ENCODE measurements at places on chromosomes 7 and 10.

- DNase-seq: no peak
Observed at GRCh38 chr10:17891435-17891834, 60.3 kb upstream of the SLC39A12 start.

DNA sequence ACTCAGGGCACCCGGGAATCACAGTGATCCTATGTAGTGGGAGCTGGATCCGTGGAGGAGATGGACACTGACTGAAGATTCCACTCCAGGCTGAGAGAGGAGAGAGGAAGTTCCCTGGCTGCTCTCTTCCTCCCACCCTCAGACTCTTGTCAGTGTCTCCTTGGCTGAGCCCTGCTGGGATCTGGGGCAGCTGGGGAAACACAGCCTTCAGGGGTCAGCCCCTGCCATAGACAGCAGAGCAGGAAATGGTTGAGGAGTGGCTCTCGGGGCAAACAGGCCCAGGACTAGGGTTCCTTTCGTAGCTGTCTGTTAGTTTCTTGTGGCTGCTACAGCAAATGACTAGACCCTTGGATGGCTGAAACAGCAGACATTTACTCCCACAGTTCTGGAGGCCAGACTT, 174.4 kb upstream of the BMPER start:
- no peak for DNase-seq

DNA sequence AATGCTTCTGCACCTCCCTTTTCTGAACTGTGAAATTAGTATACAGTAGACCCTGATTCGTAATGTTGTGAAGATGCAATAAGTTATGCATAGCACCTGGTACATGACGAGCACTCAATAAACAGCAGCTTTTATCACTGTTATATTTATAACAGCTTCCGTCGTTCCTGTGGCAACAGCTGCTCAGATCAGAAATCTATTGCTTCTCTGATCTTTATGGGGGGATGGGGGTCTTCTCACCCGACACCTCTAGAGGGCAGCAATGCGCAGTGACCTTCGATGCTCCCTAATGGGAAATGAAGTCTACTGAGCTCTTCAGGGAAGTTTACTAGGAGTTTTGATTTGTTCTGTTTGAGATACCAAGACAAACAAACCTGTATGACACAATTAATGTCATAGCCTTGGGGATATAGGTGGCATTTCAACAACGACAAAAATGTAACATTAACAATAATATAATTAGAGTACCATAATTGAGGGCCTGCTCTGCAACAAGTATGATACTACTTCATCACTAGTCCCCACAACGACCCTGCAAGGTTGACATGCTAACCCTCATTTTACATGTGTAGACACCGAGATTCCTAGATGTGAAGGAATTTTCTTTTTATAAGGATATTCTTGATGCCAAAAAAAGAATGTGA, 289.6 kb downstream of the SFMBT2 start:
- peak; percentile 50 for DNase-seq

GRCh38 chr10:51156926-51157325, 82.6 kb downstream of the PRKG1 start:
- DNase-seq: no peak

DNA sequence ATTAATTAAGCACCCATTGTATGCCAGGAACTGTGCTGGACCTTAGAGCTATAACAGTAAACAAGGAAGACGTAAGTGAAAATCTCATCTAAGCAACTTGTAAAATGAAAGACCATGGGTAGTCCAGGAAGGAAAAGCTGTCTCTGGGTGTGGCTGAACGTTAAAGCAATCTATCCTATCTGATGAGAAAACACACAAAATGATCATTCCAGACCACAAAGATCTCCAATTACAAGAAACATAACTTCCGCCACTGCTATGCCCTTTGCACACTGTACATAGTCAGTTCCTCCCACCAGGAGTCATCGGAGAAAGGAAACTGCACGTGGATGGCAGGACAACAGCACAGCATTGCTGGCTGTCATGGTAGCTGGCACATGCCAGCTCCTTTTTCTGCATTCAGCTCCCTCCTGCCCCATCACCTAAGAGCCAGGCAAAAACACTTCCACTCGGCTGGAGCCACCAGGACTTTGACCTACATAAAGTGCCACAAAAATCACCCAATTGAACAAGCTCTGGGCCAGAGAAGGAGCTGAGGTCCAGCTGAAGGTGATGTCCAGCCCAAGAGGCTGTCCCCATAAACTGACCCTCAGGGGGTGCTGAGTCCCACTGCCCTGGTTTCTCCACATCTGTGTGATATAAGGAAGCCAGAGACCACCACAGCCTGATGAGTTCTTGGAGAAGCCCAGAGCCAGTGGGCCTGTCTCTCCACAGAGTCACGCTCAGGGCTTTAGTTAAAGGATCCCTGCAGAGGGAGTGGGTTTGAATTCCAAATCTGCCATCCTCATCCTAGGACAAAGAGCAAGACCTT, 56.4 kb downstream of the STEAP1B start:
- no peak for DNase-seq

- no peak for DNase-seq
Observed at GRCh38 chr10:5585517-5586206, 60.9 kb downstream of the CALML3 start.

GRCh38 chr7:22195397-22196172, 161.4 kb downstream of the RAPGEF5 start:
- no peak for DNase-seq

GRCh38 chr10:118214776-118215175, 127.3 kb downstream of the FAM204A start:
- DNase-seq: no peak

DNA sequence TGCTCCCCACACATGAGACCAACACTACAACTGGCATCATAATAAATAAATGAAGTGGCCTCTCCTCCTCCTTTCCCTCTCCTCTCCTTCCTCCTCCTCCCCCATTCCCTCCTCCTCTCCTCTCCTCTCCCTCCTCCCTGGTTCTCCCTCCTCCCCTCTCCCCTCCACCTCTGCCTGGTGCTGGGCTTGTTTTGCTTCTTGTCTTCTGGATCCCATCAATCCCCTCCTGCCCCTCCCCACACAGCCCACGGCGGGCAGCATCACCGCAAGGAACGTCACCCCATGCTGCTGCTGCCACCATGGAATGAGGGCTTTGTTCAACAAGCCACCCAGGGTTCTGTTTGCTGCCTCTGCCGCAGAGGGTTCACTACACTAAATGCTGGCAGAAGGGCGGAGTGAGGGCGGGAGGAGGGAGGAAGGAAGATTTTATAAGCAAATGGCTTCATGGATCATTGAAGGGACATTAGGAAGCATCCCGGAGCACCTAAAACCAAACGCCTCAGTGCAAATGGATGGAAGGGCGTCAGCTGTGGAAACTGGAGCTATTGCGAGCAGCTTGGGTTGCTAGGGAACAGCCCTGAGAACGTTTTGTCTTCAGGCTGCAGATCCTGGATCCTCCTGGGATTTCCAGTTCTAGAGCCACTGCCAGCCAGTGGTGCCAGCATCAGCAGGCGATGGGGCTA, 379.7 kb upstream of the ZMIZ1 start:
- no peak for DNase-seq

- DNase-seq: no peak
Observed at GRCh38 chr10:106341356-106341755, 823.1 kb downstream of the SORCS1 start.

GRCh38 chr10:97529685-97530465, 31.2 kb downstream of the UBTD1 start:
- no peak for DNase-seq

DNA sequence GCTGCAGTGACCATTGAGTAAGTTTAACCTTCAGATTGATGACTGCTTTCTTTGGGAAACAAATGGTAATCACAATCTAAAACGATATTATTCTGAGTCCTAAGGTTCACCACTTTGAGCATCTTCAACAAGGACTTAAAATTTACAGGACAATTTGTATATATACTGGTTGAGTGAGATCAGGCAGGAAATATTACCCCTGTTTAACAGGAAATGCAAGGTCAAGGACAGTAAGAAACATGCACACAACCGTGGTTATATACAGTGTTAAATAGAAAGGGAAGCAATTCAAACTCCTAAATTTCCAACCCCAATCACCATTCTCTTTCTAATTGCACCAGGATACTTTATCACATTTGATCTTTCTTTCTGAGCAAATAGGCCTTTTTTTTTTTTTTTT, 96.1 kb downstream of the ZNF277 start:
- no peak for DNase-seq

DNA sequence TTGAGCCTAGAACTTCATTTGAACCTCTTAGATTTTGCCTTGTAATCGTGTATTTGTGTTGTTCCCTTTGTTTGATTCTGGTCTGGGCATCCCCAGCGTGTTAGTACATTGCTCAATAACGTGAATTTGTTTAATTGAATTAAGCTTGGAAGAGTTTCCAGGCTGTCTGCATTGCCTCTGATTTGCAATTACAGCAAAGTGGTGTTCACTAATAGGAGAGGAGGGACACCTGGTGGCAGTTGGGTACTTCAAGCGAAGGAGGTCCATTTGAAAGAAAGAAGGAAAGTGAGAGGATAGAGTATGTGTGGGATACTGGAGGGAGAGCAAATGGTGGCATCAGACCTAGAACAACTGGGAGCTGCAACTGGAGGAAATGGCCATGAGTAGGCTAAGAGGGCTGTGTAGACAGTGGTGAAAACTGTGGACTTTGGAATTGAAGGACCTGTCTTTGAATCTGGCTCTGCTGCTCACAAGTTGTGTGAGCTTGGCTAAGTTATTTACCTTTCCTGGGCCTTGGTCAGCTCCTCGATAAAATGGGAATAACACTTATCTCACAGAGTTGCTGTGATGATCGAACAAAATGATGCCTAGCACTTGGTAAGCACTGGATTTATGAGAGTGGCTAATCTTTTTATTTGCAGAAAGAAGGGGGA, 15.1 kb downstream of the LSMEM1 start:
- peak; percentile 32 for DNase-seq

DNA sequence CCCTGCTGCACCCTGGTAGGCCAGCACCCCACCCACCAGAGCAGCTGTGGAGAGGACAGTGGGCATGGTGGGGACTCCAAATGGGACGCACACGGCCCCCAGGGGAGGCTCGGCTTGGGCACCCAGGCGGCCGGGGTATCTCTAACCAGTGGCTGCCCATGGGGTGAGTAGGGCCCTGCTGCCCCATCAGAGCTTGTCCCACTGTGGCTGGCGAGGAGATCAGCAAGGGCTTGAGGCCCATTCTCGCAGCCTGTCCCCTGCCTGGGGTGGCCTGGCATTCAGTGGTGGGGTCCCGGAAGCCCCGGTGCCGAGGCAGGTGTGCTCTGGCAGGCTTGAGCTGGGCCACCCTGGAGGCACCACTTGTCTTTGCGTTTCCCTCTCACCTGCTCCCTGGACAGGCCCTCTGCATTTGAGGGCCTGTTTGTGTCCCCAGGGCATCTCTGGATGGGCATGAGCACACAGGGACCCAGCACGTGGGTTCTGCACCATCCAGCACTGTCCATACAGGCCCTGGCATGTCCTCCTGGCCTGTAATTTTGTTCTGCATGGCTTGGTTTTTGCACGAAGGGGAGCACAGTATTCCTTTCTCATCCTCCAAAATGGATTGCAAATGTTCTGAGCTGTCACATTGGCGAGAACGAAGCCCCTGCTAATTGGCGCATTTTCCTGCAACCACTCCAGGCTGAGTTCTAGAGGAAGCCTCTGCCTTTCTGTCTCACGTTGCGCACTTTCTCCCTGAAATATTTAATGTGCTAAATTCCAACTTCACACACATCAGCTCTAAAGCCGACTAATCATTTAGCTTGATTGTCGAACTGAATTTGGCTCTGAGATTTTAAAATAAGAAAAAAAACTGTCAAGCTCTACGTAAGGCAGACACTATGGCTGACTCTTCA, 27.2 kb downstream of the PWWP2B start:
- no peak for DNase-seq

GRCh38 chr10:103244666-103245271, 918 bp upstream of the RPEL1 start:
- DNase-seq: peak; percentile 64

GRCh38 chr7:149766135-149766675, 7.2 kb downstream of the ZNF467 start:
- DNase-seq: no peak

DNA sequence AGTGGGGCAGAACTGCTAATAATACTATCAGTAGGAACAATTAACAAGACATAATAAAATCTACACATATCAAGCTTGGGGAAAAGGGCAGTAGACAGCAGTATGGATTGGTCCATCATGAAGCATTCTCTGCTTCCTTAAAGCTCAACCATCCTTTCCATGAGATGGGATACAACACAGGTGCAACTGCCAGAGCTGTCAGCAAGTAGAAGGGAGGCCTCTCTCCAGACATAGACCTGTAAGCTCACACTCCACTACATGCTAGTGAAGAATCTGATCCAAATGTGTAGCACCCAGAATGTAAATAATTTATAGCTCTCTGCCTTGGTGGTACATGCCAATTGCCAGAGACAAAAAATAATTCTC, 41.5 kb upstream of the ANAPC16 start:
- DNase-seq: no peak

- DNase-seq: peak; percentile 77
Observed at GRCh38 chr7:151110941-151111645, 24.8 kb downstream of the AGAP3 start.

DNA sequence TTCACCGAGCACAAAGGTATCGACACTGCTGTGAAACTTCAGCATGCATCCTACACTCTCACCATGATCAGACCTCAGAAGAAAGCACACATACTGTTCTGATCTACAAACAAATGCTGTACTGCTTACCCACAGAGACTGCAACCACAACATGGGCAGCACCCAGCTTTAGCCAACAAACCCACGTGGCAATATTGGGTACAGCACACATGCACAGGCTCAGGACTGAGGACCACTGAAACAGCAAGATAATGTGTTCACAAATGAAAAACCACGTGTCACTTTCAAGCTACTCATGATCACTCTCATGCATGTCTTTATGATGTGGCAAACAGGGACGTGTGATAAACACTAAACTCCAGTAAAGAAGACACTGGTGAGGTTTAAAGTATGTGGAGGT, 119.3 kb upstream of the PTN start:
- DNase-seq: no peak

GRCh38 chr10:93181271-93182048, 107.8 kb downstream of the CYP26A1 start:
- no peak for DNase-seq

GRCh38 chr10:122774231-122774630, 71.4 kb downstream of the CUZD1 start:
- no peak for DNase-seq

- DNase-seq: no peak
Observed at GRCh38 chr10:84876116-84876999, 548.0 kb downstream of the CCSER2 start.

GRCh38 chr7:131493581-131493980, 62.8 kb downstream of the PODXL start:
- no peak for DNase-seq

Measured in activated CD4-positive, alpha-beta T cell treated with anti-CD3 and anti-CD28 coated beads for 4 hours (primary cell).